ENCODE measurements at places on chromosomes 3 and 15.

GRCh38 chr3:68943753-68944500 is 11.6 kb upstream of the TAFA4 start:
- DNase-seq: no peak

DNA sequence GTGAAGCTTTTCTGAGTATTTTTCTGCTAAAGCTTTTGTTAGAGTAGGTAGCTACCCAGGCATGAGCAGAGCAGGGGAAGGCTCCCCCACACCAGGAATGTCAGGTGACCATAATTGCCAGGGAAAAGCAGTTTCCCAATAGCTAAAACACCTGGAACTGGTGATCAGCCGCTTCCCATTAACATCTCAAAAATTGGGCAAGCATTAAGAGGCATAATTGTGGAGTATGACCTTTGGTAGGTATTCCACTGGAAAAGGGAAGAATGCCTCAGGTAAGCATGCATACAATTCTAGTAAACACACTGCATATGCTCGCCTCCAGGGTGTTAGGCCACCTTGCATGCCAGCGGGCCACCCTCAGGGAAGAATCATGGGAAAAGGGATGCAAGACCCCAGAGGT is 84.5 kb downstream of the CCR1 start:
- no peak for DNase-seq

- DNase-seq: no peak
Measured at GRCh38 chr3:178960181-178960580, 111.4 kb downstream of the ZMAT3 start.

- no peak for DNase-seq
Measured at GRCh38 chr3:13564751-13565560, 16.0 kb downstream of the FBLN2 start.

DNA sequence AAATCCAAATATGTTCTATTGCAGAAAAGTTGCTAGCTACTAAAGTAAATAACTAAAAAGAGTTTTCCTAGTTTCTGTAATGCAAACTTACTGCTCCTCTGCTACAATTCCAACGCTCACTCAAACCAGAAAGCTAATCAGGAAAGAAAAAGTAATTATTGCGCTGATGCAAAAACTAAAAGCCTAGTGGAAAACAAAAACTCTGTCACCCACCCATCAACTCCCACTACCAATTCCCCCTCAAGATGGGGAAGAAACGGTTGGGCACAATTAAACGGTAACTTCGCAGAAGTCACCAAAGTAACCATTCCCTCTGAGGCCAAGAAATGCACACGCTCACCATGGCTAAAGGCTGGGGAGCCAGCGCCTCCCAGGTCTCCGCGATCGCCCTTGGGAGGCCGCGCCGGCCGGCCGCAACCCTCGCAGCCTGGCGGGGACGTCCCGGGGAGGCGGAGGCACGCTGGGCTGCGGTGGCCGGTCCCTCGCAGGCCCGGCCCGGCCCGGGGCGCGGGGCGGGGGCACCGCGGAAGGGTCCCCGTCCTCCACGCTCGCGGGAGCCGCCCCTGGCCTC is 684 bp downstream of the SLTM start:
- DNase-seq: peak; percentile 38

DNA sequence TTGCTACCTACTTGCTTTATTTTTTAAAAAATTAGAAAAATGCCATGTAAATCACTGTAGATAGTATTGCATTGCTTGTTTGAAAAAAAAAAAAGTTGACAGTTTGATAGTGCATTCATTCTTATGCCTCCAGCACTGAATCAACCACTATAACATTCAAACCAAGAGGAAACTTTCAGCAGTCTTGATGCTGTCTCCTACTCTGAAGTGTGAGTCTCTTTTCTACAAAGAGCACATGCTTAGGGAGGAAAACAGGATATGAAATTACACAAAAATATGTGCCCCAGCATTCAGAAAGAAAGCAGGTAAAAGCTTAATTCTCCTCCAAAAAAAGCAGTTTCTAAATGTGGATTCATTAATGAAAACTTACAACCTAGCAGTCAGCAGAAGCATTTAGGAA is 78.3 kb downstream of the ZBTB20 start:
- no peak for DNase-seq

DNA sequence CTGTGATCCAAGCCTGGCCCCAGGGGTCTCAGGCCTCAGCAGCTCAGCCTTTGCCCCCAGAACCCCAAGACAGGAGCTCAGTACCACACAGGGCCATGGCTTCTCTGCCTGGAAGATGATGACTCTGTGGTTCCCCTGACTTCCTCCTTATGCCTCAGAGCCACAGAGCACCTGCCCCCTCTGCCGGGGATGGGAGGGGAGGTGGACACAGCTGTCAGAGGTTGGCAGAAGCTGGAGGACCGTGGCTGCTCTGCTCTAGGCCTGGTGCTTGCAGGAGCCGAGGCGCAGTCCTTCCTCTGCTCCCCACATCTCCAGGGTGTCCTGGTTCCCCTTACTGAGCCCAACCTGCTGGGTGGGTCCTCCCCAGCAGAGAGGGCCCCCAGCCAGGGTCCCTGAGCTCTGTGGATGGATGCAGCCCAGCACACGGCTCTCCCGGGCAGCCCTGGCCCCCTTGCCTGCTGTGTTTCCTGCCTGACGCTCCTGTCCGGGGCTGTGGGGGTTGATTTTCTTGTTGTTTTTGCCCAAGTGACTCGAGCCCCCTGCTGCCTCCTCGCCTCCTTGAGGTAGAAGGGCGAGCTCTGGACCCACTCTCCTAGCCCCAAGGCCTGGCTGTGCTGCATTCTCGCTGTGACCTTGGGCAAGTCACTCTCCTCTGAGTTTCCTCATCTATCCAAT is 36.6 kb downstream of the PSTPIP1 start:
- DNase-seq: peak; percentile 26

DNA sequence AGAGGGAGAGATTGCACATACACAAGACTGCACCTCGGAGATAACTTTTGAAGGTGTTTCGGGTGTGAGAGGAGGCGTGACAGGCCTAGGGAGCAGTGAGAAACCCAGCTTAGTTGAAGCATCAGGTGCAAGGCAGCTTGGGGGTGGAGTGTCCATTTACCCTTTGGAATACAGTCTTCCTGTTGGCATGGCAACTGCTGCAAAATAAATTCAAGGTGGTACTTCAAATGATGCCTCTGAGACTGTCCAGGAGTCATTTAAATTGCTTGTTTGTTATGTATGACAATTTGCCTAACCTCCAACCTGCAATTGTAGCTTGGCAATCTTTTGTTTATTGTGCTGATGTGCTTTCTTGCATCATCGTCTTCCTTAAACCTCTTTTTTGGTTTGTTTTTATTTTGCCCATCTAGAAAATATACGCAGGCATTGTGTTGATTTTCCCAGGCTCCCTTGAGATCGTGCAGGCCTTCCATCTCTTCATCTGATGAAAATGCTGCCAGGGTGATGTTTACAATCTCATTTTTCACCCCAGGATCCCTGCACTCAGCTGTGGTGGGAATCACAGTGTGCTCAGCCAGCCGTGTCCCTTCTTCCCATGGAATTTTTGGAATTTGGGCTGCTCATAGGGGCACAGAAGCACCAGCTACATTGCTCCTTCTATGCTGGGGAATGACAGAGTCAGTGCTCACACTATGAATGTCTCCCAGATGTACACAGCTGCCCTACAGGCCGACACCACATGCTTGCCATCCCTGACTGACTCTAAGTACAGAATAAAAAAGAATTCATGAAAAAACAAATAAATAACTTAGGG is 583.1 kb upstream of the CFAP20DC start:
- no peak for DNase-seq

- peak; percentile 75 for DNase-seq
Measured at GRCh38 chr3:48232734-48233133, 8.2 kb upstream of the ZNF589 start.

DNA sequence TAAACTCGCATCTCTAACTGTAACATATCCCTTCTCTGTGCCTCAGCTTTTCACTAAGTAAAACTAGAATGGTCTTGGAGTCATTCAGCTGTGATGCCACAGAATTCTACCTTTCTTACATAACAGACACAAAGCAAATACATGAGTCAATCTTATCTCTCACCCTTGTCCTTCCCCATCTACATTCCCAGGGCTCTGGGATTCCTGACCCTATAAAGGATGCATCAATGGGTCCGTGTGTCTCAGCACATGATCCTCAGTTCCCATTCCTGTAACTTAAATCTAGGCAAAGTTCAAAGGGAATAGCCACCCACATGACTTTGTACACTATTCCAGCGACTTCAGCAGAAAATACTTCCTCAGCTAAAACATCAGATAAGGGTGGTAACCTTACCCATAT is 11.8 kb upstream of the ARL8B start:
- no peak for DNase-seq

DNA sequence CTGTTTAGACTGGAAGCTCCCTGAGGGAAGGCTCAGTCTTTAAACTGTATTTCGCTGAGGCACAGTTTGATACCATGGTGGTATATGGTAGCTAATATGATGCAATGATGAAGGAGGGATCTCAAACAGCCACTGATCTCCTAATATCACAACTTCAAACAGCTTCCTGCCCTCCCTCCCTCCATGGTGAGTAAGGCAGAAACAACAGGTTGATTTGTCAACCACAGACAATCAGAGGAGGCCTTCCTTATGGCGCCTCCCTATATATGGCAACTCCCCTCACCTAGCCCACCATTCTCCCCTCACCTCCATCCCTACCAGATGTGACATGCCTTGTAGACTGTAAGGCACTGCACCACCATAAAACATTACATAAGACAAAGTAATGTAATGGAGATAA is 316.5 kb upstream of the ICE2 start:
- DNase-seq: no peak

DNA sequence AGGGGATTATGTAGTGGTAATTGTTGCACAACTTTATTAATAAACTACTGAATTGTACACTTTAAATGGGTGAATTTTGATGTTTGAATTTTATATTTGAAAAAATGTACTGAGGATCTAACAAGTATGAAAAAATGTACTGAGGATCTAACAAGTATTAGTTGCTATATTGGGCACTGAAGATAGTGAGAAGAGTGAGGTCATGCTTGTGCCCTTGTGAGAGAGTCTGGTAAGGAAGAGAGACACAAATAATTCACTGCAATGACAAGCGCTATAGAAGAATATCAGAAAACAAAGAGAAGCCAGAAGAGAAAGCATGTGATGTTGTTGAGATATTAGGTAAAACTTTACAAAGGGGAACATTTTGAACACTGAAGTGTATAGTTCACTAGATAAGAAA is 137.6 kb downstream of the DTWD1 start:
- no peak for DNase-seq

DNA sequence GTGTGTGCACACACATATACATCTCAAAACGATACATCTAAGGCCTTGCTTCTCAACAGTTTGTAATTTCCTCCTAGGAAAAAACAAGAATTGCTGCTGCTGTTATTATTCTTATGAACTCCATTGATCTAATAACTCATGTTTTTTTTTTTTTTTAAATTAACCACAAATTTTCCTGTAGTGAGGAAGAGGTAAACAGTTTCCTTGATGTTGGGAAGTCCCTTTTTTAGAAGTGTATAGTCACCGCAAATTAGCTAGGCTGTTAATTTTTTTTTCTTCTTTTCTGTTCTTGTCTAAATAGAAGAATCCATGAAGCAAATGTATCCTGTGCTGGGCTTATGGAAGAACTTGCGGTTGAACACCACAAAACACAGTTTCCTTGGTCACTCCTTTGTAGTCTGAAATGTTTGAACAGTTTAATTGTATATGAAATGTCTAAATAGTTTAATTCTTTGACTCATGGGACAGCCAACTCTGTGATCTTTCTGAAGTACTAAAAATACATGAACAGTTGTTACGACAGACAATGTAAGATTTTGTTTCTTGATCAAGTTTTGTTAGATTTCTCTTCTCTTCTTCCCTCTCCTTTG is 64.5 kb downstream of the MITF start:
- DNase-seq: no peak

DNA sequence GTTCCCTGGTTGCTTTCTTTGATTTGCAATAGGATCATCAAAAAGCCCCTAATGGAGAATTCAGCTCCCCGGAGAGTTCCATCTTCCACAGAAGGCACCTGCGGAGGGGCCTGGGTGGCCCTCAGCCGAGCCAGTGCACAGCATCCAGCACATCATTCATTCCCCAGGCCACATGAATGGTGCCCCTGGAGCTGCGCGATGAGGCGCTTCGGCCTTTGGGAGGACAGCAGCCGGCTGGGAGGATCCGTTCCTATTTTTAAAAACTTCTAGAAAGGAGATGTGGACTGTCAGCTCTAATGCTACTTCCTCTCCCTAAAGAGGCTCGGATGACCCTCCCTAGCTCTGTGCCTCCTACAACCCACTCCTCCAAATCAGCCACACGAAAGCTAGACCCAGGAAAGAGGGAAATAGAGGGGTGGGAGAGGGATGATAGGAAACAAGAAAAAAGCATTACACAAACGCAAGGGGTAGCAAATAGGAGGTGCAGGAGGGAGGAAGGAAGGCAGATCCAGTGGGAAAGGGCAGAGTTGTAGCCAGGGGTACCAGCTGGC is 20.3 kb downstream of the EHD4 start:
- no peak for DNase-seq

GRCh38 chr3:186515125-186515524 is 29.1 kb downstream of the CRYGS start:
- no peak for DNase-seq

GRCh38 chr3:49428752-49429080 is 408 bp downstream of the NICN1 start:
- no peak for DNase-seq

DNA sequence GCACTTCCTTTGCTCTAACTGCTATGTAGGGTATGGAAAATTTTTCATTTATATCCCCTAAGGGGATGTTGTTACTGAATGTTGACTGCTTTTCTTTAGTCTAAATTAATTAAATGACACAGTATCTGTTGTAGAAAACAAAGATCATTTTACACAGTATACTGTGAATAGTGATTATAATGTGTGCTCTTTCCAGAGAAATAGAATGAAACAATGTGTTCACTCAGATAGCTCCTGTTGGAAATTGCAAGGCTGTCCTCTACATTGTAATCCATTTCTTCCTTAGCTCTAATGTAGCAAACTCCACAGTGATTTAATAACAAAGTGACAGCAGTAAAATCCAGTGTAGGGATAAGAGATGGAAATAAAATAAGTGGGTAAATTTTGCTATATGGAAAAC is 159.0 kb upstream of the VEPH1 start:
- DNase-seq: no peak

GRCh38 chr3:9780910-9781309 is 11.2 kb upstream of the CAMK1 start:
- no peak for DNase-seq

DNA sequence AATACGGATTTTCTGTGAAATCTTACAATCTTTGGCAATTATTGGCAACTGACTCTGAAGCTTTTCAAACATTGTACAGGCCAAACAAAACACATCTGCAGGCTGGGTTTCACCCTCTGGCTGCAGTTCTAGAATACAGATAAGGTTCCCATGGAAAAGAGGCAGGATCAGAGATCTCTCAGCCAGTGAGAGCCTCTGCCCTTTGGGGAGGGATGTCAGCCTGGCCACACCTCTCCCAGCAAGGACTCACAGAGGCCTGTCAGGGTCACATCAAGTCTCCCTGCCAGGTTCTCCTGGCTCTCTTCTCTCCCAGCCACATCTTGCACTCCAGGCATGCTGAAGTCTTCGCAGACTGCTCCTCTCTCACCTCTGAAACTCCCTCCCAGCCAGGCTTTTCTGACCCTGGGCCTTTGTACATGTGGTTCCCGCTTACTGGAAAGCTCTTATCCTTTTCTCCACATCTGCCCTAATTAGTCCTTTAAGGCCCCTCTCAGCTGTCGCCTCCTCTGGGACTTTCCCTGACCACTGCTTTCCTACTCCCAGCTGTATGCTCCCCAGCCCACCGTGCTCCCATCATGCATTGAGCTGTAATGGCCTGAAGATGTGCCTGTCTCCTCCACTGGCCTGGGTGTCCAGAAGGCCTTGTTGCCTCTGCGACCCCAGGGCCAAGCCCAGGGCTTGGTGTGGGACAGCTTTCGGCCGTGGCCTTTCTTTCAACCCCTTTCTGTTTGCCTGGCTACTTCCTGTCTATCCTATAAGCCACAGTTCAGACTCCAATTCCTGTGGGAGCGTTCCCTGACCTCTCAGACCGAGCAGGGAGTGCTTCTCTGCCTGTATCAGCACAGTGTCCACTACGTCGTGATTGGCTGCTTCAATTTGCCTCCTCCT is 4.3 kb downstream of the RBP1 start:
- DNase-seq: no peak

Measured in EL (cell line).